ENCODE measurements at places on chromosomes 12 and 14. TPM values are rescaled to one million over a fixed set of nuclear protein-coding genes. Genes with fewer than 3 reads are reported as not detected.

DNA sequence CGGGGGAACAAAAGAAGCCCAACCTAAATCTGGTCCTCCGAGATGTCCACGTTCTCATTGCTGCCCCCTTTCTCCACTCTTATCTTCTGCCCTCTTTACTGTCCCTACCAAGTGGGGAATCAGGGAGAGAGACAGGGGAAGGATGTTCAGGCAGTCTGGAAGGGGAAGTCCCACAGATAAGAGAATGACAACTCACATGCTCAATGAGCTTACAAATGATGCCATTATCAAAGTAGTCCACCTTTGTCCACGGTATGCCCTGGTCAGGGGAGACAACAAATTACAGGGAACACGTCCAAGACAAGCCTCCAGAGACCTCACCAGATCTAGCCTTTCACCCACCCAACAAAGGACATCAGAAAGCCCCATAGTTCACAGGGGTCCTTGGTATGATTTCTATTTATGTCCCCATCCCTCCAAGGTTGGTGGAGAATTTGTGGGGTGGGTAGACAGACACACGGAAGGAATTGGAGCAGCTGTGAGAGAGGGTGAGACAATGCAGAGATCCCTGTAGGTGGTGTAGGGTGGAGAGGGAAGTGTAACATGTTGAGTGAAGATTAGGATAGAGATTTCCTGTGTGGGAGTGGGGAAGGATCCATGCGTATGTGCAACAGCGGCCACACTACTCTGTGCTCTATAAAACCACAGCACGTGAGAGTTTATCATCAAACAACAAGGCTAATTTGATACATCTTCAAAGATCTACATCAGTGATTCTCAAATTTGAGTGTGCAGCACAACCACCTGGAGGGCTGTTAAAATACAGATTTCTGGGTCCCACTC, 10.7 kb downstream of the MYO1A start:
- DNase-seq, result no peak

DNA sequence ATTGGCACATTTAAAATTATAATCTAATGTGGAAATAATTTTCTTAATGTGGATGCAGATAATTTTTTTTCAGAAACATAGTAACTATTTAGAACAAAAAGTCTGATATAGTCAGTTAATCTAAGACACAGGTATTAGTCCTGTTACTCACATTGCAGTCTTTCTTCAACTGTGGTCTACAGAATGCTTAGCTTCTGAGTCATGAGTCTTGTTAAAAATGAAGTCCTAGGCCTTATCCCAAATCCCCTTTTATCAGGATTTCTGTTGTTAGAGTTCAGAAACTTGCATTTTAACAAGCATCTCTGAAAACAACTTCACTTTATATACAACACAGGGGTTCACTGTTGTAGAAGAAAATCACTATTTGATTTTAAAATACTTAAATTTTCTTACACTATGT, 112.2 kb downstream of the SLC16A7 start:
- no peak for DNase-seq

DNA sequence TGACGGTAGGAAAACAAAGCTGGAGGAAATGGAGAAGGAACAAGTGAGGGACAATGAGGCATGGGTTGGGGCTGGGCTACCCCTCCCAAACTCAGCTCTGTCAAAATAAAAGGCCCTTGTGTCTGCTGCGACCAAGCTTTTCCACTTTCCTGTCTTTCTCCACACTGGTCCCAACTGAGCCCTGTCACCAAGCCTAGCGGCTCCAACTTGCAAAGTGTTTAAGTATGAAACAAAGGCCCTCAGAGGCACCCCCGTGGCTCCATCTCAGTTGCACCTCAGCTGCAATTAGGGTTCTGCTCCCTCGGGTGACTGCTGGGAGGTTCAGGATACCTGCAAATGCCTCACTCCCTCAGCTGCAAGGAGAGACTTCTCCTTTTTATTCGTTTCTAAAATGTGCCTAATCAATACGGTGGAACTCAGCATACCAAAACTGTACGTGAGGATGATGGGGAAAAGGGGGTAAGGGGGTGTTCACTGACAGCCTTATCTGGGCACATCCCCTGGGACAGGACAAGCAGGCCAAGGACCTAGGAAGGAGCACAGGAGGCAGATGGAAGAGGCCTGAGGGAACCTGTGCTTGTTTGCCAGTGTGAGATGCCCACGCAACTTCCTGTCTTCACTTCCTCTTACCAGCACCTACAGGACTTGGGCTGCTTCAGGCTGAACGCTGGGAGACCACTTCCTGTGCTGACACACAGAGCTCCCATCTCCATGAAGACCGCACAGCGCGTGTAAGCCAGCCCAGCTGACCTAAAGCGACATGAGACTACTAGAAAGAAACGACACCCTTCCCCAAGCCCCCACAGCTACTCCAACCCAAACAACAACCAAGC, 8.9 kb downstream of the VAMP1 start:
- no peak for DNase-seq

DNA sequence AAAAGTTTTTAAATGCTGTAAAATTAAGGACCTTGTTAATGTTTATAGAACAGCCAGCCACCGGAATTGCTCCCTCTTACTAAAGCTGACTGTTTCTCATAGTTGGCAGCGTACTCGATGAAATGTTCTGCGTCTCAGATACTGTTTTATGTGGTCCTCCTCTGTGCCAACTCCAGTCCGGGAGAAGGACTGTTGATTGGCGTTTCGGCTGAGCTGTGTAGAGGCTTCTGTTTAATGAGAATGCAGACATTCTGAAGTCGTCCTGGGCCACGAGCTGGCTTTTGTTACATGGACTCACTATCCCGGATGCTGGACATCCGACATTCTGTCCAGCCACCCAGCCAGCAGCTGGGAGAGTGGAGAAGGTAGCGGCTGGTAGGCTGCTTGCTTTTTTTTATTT, 75.4 kb downstream of the WDR20 start:
- DNase-seq, result no peak

DNA sequence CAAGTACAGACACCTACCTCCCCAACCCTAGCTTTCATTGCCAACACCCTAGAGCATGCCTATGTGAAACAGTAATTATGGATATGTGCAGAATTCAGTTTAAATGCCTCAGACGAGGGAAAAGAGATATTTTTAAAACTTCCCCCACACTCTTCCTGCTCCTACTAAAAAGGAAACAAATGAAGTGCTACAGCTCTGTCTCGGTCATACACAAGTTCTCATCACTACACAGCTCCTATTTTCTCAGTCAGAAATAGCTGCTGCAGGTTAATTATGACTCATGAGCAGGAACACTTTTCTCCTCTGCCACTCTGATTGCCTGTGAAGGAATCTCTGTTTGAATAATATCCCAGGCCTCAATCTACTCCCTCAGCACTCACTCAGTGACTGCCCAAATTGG, 703.6 kb upstream of the FLRT2 start:
- DNase-seq, result no peak

DNA sequence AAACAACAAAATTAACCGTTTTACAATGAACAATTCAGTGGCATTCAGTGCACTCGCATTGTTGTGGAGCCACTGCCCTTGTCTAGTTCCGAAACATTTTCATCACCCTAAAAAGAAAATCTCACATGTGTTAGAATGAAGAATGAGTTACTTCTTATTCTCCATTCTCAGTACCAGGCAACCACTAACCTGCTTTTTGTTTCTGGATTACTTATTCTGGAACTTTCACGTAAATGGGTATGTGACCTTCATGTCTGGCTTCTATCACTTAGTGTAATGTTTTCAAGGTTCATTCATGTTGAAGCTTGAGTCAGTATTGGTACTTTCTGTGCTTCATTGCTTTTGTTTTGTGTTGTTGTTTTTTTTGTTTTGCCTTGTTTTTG, 15.6 kb downstream of the RCOR1 start:
- DNase-seq, result no peak

- DNase-seq, result no peak
These were observed 3.2 kb upstream of the EGLN3 start for GRCh38 chr14:33954016-33954598.

Gene IRF2BPL
- polyA plus RNA-seq, result 20.1 TPM

Gene RPL41
- polyA plus RNA-seq, result 9,815 TPM

Gene GALNT9
- polyA plus RNA-seq, result 2.1 TPM
